ENCODE measurements at places on chromosomes 1 and 21. TPM values are rescaled to one million over a fixed set of nuclear protein-coding genes. Genes with fewer than 3 reads are reported as not detected.

- no peak overlapping the region for H3K4me3 ChIP-seq
- no peak overlapping the region for H3K27ac ChIP-seq
- H3K36me3 ChIP-seq = no peaks in the 10 kb centered on the region
- H3K4me1 ChIP-seq = no peaks in the 10 kb centered on the region
- peaks cover 62% of the 10 kb centered on the region for H3K27me3 ChIP-seq
- no peak for DNase-seq
Measured at GRCh38 chr1:160063176-160063575, 6.8 kb downstream of the KCNJ10 start.

Gene CYP2J2
- total RNA-seq = 17.0 TPM

Gene CDK18
- 42.1 TPM for total RNA-seq

Gene TDRD5
- total RNA-seq = not detected

DNA sequence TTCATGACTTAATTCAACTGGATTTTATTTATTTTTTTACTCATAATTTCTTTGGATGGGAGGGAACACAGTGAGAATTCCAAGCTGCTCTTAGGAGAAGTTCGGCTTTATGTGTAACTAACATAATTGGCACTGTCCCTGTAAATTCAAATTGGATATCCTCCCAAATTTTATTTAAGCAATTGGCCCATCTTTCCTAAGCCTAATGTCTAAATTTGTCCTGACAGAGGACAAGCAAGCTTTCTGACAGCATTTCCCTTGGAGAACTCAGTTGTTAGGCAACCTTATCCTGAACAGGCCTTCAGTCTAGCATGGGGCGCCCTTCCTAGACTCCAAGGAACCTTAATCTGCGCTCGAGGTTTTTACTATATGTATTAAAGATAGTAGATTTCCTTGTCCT lies 550.3 kb downstream of the NUF2 start:
- no peak overlapping the region for H3K27ac ChIP-seq
- no peaks in the 10 kb centered on the region for H3K36me3 ChIP-seq
- DNase-seq = no peak
- H3K4me1 ChIP-seq = peaks cover 9% of the 10 kb centered on the region

- peaks cover 40% of the 10 kb centered on the region for H3K4me1 ChIP-seq
- peaks cover 15% of the 10 kb centered on the region for H3K36me3 ChIP-seq
- DNase-seq = no peak
- no peak overlapping the region for H3K27ac ChIP-seq
- H3K27me3 ChIP-seq = no peaks in the 10 kb centered on the region
Measured at GRCh38 chr21:36913247-36914169, 53.0 kb downstream of the HLCS start.

Gene RGL1
- total RNA-seq = 2.7 TPM

Gene LAX1
- not detected for total RNA-seq

DNA sequence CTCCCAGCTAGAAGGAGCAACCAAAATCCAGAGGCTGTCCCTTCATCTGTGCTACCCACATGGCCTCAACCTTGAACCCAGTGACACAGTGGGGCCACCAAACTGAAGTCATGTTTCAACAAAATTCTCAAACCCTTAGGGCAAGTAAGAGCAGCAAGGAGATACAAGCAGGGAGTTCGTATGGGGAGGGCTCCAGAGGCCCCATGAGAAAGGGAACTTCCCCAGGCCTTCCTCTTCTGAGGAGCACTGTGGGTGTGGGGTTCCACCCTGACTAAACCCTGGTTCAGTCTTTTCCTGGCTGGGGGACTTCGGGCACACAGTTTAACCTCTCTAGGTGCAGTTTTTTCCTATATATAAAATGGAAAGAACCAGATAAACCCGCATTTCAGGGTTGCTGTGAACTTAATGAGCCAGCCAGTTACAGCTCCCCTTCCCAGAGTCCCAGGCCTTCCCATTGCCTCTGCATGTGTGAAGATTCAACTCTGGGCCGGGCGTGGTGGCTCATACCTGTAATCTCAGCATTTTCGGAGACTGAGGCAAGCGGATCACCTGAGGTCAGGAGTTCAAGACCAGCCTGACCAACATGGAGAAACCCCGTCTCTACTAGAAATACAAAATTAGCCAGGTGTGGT lies 8.0 kb upstream of the THEMIS2 start:
- no peak for DNase-seq
- no peaks in the 10 kb centered on the region for H3K4me1 ChIP-seq
- no peaks in the 10 kb centered on the region for H3K36me3 ChIP-seq
- no peak overlapping the region for H3K4me3 ChIP-seq
- H3K27ac ChIP-seq = no peak overlapping the region
- peaks cover 3% of the 10 kb centered on the region for H3K27me3 ChIP-seq

DNA sequence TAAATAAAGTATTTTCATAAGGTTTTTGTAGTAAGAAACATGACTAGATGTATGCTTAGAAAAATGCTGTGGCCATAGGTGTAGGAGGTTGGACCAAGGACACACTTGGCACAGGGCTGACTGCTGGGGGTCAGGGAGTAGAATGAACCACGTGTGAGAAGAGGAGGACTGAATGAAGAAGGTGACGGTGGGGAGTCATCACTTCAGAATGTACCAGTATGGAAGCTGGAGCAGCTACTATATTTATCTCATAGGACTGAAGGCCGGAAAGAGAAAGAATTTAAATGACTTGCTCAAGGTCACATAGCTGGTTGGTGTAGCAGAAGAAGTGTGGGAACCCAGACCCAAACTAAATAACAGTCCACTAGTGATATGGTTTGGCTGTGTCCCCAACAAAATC lies 79.8 kb upstream of the HAO2 start:
- no peak overlapping the region for H3K4me3 ChIP-seq
- H3K4me1 ChIP-seq = no peaks in the 10 kb centered on the region
- H3K27me3 ChIP-seq = peaks cover 9% of the 10 kb centered on the region
- no peak overlapping the region for H3K27ac ChIP-seq
- DNase-seq = no peak

Gene ELF3
- total RNA-seq = 907 TPM

Gene SHISA4
- 9.9 TPM for total RNA-seq

- peaks cover 1% of the 10 kb centered on the region for H3K4me1 ChIP-seq
- no peak overlapping the region for H3K27ac ChIP-seq
- H3K4me3 ChIP-seq = no peak overlapping the region
- DNase-seq = no peak
Measured at GRCh38 chr1:10986525-10986890, 25.9 kb upstream of the TARDBP start.

Gene MAP7D1
- 96.2 TPM for total RNA-seq

DNA sequence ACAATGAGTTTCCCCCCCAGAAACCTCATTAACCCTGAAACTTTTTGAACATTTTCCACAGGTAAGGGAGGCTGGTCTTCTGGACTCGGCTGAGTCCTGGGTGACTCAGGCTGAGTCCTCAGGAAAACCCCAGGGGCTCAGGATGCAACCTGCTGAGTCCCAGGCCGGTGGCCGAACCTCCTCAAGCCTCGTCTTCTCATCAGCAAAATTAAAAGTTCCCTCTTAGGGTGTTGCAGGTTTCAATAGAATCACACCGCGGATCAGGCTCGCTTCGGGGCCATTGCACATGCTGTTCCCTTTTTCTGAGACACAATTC lies 35.0 kb upstream of the GRHL3 start:
- peak overlapping the region; percentile 31 for H3K27ac ChIP-seq
- DNase-seq = peak; percentile 31
- peaks cover 34% of the 10 kb centered on the region for H3K4me1 ChIP-seq

Gene LENEP
- total RNA-seq = 1.1 TPM

GRCh38 chr1:207145401-207146058 lies 41.5 kb downstream of the C4BPA start:
- no peak overlapping the region for H3K4me3 ChIP-seq
- DNase-seq = no peak
- H3K27ac ChIP-seq = no peak overlapping the region
- no peaks in the 10 kb centered on the region for H3K27me3 ChIP-seq

Gene SLAMF9
- not detected for total RNA-seq

Gene C1orf115
- total RNA-seq = 5.1 TPM

GRCh38 chr1:214634267-214634666 lies 31.3 kb downstream of the CENPF start:
- H3K27ac ChIP-seq = no peak overlapping the region
- DNase-seq = no peak
- no peaks in the 10 kb centered on the region for H3K4me1 ChIP-seq
- H3K27me3 ChIP-seq = no peaks in the 10 kb centered on the region
- no peak overlapping the region for H3K4me3 ChIP-seq

Gene UTS2
- total RNA-seq = not detected

- H3K4me3 ChIP-seq = no peak overlapping the region
- no peak for DNase-seq
- no peak overlapping the region for H3K27ac ChIP-seq
- H3K4me1 ChIP-seq = no peaks in the 10 kb centered on the region
- no peaks in the 10 kb centered on the region for H3K36me3 ChIP-seq
- H3K27me3 ChIP-seq = no peaks in the 10 kb centered on the region
Measured at GRCh38 chr1:11187931-11188330, 1.2 kb upstream of the ANGPTL7 start.

Gene NMNAT1
- 5.3 TPM for total RNA-seq

- DNase-seq = no peak
- no peaks in the 10 kb centered on the region for H3K27me3 ChIP-seq
- H3K27ac ChIP-seq = no peak overlapping the region
- H3K4me1 ChIP-seq = no peaks in the 10 kb centered on the region
- no peaks in the 10 kb centered on the region for H3K36me3 ChIP-seq
Measured at GRCh38 chr1:198726455-198726854, 87.6 kb downstream of the PTPRC start.

DNA sequence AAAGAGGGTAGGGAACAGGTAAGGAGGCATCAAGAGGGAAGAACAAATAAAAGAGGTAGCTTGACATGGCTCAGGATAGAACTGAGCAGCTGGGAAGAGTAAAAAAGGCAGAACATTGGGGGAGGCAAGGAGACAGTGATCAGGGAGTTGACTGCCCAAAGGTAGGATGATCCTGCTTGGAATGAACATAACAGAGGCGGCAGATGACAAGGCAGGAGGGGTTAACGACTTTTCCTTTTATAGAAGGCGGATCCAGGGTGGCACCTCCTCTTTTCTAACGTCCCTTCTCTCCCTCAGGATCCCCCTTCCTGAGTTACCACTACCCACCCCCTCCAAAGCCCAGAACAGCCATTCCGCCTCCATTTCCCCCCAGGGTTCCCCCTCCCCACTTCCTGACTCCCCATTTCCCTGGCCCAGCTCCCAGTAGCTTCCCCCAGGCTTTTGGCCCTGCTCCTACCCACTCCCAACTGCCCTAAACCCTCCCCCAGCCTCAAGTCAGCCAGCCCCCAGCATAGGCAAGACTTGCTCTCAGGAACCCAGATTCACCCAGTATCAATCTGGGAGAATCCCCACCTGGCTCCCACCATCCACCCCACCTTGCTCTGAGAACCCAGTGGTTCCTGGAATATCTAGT lies 769 bp upstream of the ADAMTS4 start:
- no peak overlapping the region for H3K27ac ChIP-seq
- H3K27me3 ChIP-seq = peaks cover 25% of the 10 kb centered on the region
- peaks cover 14% of the 10 kb centered on the region for H3K36me3 ChIP-seq
- peaks cover 47% of the 10 kb centered on the region for H3K4me1 ChIP-seq
- no peak for DNase-seq

DNA sequence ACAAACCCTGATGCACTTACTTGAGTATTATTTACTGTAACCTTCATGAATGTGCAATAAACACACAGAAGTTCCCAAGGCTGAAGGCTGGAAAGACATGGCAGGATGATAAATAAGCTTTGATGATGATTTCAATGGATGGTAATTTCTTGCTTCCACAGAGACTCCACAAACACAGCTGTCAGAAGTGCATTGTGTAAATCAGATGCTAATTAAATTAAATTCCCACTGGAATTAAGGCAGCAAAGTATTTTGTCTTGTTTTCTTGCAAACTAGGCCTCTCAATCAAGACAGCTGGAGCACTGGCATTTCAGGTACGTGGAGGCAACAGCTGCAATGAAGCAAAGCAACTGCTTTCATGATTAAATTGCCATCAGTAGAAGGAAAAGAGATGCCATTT lies 24.1 kb downstream of the FAM177B start:
- no peak overlapping the region for H3K4me3 ChIP-seq
- no peak for DNase-seq
- no peak overlapping the region for H3K27ac ChIP-seq
- H3K36me3 ChIP-seq = no peaks in the 10 kb centered on the region

- no peaks in the 10 kb centered on the region for H3K27me3 ChIP-seq
- H3K27ac ChIP-seq = peak overlapping the region; percentile 79
- peaks cover 36% of the 10 kb centered on the region for H3K36me3 ChIP-seq
- DNase-seq = no peak
Measured at GRCh38 chr1:63772876-63773275, 941 bp upstream of the ROR1 start.

GRCh38 chr21:15795533-15795932 lies 65.8 kb downstream of the USP25 start:
- no peaks in the 10 kb centered on the region for H3K36me3 ChIP-seq
- DNase-seq = no peak
- no peaks in the 10 kb centered on the region for H3K27me3 ChIP-seq
- no peak overlapping the region for H3K4me3 ChIP-seq
- peaks cover 27% of the 10 kb centered on the region for H3K4me1 ChIP-seq

- peak; percentile 82 for DNase-seq
- H3K4me3 ChIP-seq = peak overlapping the region; percentile 77
- H3K27ac ChIP-seq = peak overlapping the region; percentile 79
- H3K36me3 ChIP-seq = peaks cover 35% of the 10 kb centered on the region
- H3K27me3 ChIP-seq = no peaks in the 10 kb centered on the region
Measured at GRCh38 chr1:9825093-9826074, 1.6 kb upstream of the CLSTN1 start.

DNA sequence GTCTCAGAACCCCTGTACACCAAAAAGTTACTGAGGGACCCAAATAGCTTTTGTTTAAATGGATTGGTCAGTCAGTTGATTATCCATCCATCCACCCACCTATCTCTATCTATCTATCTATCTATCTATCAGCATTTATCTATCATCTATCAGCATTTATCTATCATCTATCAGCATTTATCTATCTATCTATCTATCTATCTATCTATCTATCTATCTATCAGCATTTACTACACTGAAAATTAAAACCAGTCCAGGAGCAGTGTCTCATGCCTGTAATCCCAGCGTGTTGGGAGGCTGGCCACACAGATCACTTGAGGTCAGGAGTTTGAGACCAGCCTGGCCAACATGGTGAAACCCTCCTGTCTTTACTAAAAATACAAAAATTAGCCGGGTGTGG lies 47.1 kb downstream of the CLSTN1 start:
- no peaks in the 10 kb centered on the region for H3K27me3 ChIP-seq
- no peak for DNase-seq
- no peaks in the 10 kb centered on the region for H3K36me3 ChIP-seq
- no peaks in the 10 kb centered on the region for H3K4me1 ChIP-seq
- H3K4me3 ChIP-seq = no peak overlapping the region

DNA sequence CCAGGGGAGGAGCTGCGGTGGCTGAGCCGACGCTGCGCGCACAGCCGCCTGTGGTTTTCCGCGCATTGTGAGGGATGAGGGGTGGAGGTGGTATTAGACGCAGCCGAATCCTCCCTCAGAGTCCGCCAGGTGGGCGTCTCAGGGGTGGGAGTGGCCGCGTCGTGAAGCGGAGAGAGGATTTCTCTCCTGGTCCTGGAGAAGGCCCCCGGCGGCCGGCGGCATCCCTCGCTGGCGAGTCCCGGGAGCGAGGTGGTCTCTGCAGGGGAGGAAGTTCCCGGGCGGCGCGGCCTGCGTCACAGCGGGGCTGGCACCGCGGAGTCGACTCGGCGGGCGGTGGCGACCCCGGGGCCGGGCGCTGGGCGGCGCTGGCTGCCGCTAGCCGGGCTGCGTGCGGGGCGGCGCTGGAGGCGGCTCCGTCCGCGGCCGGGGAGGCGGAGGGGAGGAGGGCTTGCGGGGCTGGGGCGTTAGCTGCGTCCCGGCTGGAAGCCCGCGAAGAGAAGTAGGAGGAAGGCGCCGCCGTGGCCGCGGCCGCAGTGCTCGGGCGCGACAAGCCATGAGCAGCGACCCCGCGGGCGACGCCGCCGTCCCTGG lies at the start of gene LRRC8C:
TSS of gene LRRC8C (plus strand) at position 464 of the 591 bp plus-strand sequence. CDS start 53,354 bp downstream, outside the sequence.
- peak within 1 kb of the TSS; percentile 75 for H3K27ac ChIP-seq
- peak; percentile 88 for DNase-seq
- peak within 1 kb of the TSS; percentile 89 for H3K4me3 ChIP-seq
- H3K4me1 ChIP-seq = peaks cover 11% of the 10 kb centered on the region
- peaks cover 17% of the 10 kb centered on the region for H3K36me3 ChIP-seq
